Omental fat pad (tissue), 4 donors: ENCODE measurements at places on chromosomes 1 and 21. TPM values are rescaled to one million over a fixed set of nuclear protein-coding genes. Genes with fewer than 3 reads are reported as not detected.

- DNase-seq, result no peak
Observed at GRCh38 chr21:45359451-45360217, 45.3 kb upstream of the COL18A1 start.

DNA sequence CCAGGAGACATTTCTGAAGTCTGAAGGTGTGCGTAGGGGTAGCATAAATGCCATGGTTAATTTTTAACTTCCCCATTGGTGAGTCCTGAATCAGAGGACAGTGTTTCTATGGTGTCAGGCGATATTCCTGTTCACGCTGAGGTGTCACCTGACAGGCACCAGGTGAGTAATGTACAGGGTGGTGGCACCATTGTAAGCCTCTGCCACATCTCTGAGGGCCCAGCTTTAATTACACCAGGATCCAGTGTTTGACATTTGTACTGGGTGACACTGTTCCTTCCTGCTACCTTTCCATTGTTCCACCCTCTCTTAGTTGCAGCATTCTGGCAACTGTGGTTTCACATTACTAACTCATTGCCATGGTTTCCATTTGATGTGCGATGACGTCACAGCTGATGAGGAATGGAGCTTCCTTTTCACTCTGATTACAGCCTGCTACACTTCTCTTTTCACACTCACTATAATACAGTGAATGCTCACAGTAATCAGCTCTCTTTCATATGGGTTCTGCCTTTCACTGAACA, 40.6 kb upstream of the MARK1 start:
- no peak for DNase-seq

DNA sequence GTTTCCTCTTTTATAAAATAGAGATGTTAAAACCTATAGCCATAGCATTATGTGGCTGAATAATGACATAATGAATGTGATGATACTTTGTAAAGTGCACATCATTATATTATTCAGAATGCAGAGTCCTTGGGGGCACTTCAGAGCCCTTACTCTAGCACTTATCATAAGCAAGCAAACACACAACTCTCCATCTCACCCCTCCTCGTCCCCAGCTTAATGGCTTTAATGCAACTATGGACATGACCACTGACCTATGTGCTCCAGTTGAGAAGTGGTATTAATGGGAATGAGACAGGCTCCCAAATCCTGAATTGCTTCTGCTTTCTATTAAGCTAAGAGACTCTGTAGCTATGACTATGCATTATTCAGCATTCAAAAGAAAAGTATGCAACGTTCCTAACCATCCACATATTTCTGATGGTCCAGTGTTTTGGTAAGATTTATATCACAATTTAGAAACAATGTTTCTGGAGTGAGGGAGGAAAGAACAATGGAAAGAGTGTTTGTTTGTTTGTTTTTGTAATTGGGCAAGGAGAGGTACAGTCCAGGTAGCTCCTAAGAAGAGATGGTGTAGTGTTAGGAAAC, 194.0 kb upstream of the PLXNA2 start:
- DNase-seq, result no peak

Gene EFNA3
- 0.84 TPM for total RNA-seq

Gene DCAF8
- total RNA-seq, result 101 TPM

GRCh38 chr1:7352364-7352763, 418.7 kb upstream of the VAMP3 start:
- no peak for DNase-seq

Gene CD244
- total RNA-seq, result 10.3 TPM

Gene RBP7
- 404 TPM for total RNA-seq

GRCh38 chr1:19416921-19417470, 68.3 kb downstream of the CAPZB start:
- DNase-seq, result no peak

DNA sequence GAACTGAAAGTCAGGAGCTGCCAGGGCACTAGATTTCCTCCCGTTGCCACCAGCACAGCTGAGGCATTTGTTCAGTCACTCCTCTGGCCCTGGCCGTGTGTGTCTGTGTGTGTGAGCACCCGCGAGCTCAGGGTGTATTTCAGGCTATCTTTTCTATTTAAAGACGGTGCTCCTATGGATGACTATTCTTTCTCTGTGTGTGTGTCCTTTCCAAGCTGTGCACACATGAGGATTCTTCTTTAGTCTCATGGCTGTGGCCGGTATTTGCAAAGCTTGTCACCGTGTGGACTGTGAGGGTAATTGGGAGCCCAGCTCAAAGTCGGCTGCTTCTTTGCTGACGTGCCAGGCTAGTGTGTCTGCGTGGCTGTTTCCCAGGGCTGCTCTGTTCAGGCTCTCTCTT, 3.0 kb upstream of the KCND3 start:
- DNase-seq, result no peak

DNA sequence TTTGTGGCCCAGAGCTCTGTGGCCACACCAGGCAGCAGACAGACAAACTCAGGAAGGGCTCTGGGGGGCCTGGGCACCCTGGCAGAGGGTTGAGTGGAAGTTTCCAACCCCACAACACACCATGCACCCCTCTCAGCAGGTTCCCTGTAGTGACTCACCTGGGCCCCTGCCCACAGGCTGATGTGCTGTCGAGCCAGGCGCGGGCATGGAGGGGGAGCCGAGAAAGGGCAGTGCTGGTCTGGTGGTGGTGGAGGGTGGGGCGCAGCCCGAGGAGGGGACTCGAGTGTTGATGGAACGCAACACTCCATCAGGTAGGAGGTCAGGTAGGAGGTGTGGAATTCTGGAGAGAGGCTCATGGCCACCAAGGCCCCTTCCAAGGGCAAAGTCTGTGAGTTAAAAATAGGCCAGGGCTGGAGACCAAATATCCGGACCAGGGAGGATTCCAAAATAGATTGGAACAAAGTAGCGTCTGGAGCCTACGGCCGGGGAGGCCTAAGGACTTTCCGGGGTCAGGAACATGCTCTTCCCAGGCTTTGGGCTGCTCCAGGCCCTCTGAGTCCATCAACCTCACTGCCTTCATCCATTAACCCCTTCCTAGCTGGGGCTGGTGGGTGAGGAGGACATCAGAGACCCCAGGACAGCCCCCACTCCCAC, 191.5 kb upstream of the AJAP1 start:
- no peak for DNase-seq

DNA sequence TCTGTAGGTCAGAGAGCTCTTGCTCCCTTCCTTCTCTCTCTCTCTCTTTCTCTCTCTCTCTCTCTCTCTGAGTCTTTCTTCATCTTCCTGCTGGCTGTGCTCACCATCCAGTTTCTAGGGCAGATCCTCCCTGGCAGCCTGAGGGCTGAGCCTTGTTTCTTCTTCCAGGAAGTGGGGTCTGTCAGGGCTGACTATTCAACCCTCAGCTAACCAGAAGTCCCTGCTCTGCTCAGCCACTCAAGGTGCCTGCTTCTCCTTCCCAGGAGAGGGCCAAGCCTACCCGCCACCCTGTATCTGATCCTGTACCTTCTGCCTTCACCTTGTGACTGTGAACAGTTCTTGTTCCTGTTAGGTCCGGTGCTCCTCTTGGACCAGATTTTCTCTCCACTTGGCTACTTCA, 107.6 kb upstream of the ETV3 start:
- DNase-seq, result no peak
